SHP77 (cell line): ENCODE measurements at places on chromosomes 2 and 18.

GRCh38 chr2:133193544-133194361, 374.5 kb downstream of the NCKAP5 start:
- DNase-seq: no peak

DNA sequence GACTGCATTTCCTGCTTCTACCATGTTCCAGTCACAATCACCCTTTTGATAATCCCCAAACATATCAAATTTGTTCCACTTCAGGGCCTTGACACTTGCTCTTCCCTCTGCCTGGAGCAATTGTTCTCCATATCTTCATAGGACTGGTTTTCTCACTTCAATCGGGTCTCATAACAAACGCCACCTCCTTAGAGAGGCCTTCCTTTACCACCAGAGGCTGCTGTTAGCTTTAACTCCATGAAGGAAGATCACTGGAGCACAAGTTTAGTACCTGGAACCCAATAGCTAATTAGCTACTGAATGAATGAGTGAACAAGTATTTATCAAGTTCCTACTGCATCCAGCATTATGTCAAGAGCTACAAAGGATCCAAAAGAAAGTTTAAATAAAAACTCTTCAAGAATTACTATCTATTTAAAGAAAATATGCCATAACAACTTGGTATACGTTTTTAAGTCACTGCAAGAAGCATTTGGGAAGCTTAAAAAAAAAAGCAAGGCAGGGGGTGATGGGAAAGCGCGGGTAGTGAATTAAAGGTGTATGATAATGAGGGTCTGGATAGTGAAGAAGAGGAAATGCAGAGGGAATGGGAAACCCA, 58.8 kb downstream of the BAZ2B start:
- DNase-seq: no peak

DNA sequence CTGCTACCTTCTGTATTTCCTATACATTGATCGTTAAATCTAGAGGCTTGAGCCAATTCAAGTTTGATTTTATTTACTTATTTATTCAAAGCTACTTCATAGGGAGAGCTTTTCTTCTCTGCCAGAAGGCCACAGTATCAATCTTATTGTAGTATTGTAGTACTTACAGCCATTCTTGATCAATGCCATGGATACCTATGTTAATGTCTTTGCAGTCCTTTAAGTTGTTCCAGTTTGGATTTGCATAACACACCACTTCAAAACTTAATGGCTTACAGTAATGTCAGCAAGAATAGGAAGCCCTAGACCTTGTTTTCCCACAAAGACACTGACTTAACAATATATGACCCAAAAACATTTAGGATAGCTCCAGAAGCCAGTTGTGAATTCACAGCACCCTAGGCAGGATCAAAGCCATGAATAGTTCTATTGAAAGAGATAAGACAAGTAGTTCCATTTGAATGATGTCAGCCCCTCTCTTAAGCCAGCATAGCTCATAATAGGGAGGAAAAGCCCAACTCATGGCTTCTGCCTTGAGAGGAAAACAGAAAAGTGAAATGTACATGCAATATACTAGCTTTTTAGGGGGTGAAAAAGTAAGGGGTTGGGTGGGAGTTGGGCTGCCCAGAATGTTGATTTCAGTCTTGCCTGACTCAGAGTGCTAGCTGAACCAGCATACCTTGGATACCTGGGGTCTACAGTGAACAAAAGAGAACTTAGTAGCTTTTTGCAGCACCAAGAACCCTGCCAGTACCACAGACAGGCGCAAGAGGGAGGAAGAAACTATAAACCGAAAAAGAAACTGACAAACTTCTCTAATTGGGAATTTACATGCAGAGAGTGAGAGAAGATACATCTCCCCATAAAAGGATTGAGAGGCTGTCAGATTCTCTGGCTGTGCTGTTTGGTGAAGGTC, 101.4 kb downstream of the CAMKMT start:
- no peak for DNase-seq

DNA sequence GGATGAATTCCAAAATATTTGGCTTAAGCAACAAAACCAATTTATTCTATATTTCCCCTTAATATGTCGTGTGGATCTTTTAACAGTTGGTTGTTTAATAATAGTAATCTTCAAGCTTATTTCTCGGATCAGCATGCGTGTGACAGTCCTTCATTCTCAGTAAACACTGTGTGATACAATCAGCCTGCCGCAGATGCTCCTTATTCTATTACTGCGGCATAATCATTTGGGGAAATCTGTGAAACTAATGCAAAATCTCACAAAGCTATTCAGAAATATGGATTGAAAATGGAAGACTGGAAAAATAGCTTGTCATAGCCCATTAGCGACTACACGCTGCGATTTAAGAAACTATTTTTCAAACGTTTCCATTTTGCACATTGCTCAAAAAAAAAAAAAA, 36.9 kb downstream of the LINC00305 start:
- no peak for DNase-seq

GRCh38 chr2:23385748-23386338, 864 bp downstream of the KLHL29 start:
- no peak for DNase-seq

- peak; percentile 11 for DNase-seq
These were observed 155.9 kb downstream of the ESCO1 start for GRCh38 chr18:21444465-21445212.

- DNase-seq: no peak
These were observed 404.9 kb upstream of the ZEB2 start for GRCh38 chr2:144924827-144925226.

GRCh38 chr2:69973335-69973735, 11.9 kb upstream of the ASPRV1 start:
- no peak for DNase-seq

DNA sequence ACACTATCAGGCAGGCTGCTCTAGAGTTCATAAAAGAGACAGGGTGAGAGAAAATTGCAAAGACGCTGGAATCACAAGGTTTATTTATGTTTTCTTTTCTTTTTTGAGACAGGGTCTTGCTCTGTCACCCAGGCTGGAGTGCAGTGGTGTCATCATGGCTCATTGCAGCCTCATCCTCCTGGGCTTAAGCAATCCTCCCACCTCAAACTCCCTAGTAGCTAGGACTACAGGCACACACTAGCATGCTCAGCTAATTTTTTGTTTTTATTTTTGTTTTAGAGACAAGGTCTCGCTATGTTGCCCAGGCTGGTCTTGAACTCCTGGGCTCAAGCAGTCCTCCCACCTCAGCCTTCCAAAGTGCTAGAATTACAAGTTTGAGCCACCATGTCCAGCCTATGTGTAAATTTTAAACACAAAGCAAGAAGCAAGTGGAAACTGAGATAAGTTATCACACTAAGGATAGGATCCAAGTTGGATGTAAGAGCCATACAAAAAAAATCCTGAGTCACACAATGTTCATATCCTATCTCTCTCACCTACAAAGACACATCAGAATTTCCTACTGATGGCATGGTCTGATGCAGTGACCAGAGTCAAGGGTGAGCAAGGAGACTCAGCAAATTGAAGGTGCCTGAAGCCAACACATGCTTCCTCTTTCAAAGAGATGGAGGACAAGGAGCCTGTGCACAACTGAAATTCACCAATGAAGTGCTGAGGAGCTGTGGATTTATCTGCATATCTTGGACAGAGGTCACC, 31.4 kb downstream of the MYL12B start:
- no peak for DNase-seq

DNA sequence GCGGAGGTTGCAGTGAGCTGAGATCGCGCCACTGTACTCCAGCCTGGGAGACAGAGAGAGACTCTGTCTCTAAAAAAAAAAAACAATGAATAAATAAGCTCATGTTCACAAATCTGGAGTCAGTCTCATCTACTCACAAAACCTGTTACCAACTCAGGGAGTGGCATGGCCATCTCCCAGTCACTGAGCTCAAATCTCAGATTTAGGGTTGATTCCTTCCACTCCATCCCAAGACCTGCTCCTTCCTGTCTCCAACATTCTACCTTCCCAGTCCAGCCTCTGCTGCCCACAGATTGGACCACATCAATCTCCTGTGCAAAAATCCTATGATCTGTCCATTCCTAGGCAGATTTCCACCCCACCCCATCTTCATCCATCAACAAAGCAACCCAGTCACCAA, 1.6 kb downstream of the STAT1 start:
- no peak for DNase-seq

DNA sequence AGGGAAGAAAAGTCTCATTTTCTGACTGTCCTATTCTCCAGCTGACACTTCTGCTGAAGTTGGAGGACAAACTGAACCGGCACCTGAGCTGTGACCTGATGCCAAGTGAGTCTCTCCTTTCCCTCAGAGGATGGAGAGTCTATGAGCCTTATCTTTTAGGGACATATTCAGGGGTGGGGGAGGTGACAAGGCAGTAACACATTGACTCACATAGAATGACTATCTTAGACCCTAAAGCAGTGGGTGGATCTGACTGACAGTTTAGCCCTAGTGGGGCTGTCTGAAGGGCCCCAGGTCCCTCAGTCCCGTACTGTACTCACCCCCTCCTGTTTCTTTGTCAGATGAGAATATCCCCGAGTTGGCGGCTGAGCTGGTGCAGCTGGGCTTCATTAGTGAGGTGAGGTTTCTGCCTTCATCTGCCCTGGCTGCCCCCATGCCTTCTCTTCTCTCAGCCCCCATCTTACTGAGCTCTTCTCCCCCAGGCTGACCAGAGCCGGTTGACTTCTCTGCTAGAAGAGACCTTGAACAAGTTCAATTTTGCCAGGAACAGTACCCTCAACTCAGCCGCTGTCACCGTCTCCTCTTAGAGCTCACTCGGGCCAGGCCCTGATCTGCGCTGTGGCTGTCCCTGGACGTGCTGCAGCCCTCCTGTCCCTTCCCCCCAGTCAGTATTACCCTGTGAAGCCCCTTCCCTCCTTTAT, 805 bp upstream of the KRTCAP3 start:
- no peak for DNase-seq

DNA sequence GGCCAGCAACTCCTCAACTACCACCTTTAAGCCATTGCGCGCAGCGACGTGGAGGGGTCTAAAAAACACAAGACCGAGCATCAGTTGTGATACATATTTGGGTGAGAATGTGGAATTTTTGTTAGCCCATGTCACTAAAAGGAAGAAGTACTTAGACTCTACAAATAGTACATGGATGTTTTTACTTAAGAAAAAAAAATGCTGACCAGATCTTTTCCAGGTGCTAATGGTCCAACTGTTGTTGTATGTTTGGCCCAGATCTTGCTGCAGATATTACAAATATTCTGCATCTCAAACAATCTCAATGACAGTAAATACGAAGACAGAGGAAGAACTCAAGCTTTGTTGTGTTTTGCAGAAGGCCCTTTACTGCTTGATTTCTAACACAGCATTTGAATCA, 67.1 kb upstream of the PGAP1 start:
- no peak for DNase-seq

GRCh38 chr2:227871375-227871791, at the start of gene DAW1:
TSS of gene DAW1 (plus strand) at chr2:227871631. CDS start at chr2:227871690, 59 bp downstream.
- no peak for DNase-seq

DNA sequence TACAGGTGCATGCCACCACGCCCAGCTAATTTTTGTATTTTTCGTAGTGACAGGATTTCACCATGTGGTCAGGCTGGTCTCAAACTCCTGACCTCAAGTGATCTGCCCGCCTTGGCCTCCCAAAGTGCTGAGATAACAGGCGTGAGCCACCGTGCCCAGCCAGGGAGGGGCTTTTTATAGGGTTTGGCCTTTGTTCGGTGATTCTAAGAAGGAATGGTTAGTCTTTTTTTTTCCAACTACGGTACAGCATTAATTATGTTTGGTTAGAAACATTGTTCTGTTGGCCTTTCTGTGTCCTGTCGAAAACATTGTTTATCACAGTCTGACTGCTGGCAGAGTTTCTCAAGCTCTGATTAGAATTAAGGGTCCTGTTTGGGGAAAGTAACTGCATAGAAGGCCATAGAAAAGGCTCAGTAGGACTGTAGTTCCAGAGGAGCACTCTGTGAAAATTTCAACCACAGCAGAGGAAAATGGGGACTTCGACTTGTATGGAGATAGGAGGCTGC, 19.3 kb upstream of the SMCHD1 start:
- no peak for DNase-seq

DNA sequence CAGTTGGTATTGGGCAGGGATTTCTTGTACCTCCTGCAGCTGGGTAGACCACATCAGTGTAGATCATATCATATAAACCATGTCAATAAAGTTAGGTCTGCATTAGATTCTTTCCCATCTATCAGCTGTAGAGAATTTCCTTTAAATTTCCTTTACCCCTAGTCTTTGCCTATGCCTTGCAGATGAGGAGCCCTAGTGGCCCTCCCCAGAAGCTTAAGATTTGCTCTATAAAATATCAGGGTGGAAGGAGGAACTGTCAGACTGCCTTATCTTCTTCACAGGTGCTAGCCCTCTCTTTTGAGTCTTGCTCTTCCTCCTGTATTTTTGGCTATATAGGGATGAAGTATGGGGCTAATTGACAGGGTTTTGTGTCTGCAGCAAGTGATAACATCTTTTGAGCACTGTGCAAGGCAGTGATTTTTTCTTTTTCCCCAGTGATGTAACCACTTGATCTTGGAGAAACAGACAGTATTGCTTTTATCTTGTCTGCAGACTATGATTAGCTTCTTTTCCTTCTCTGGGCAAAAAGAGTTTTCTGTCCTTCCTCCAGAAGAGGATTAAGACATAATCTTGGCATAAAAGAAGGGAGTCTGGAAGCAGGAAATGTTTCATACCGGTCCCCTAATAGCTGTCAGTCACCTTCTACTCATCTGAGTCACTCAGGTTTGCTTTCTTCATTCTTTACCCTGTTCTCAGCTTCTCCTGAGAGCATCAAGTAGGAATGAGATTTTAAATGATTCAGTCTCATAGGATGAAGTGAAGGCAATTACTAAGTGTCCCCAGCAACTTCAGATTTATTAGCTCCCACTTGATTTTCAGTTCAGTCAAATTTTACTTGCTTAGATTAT, 286.4 kb downstream of the CDH19 start:
- DNase-seq: no peak

- DNase-seq: peak; percentile 33
These were observed at the start of gene ERICH2 for GRCh38 chr2:170770008-170770605. TSS of gene ERICH2 (plus strand) at chr2:170770378. CDS start at chr2:170770682, 304 bp downstream.

- DNase-seq: no peak
These were observed 130.2 kb upstream of the ACVR2A start for GRCh38 chr2:147714582-147714981.

GRCh38 chr2:232833830-232834229, 36.2 kb upstream of the SNORC start:
- no peak for DNase-seq

GRCh38 chr18:26119246-26119645, 14.4 kb upstream of the PSMA8 start:
- no peak for DNase-seq

DNA sequence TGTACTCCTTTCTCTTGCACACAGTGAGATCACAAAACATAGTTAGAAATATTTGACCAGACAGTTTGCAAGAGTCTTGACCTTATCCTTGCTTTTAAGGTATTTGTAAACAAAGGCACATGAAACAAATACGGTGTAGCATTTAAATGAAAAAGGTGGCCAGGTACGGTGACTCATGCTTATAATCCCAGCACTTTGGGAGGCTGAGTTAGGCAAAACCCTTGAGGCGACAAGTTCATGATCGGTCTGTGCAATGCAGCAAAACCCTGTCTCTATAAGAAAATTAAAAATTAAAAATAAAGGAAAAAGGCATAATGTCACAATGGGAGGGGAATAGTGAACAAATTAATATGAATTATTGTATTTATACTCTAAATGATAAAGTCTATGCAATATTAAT, 109.5 kb upstream of the PIK3C3 start:
- DNase-seq: no peak

GRCh38 chr2:235498946-235499812, 5.3 kb downstream of the AGAP1 start:
- no peak for DNase-seq
